ENCODE measurements at places on chromosomes 1 and 21.

- no peak for DNase-seq
These were observed 510.0 kb downstream of the LTN1 start for GRCh38 chr21:28482657-28483056.

GRCh38 chr21:30443226-30443625, 3.2 kb downstream of the KRTAP15-1 start:
- DNase-seq: no peak

DNA sequence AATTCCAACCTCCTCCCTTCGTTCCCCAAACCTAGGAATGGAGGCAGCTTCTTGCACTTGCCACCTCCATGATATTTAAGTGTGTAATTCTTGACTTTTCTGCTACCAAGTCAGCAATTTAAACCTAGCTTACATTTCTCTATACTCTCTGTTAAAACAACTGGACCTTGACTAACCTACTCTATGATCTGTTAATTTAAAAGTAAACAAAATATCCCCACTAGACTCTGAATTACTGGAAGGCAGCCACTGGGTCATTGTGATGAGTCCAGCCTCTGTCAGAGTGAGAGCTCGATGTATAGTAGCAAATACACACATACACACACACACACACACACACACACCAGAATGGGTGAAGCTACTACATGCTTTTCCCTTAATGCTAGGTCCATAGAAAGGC, 40.0 kb upstream of the DHCR24 start:
- peak; percentile 14 for DNase-seq

DNA sequence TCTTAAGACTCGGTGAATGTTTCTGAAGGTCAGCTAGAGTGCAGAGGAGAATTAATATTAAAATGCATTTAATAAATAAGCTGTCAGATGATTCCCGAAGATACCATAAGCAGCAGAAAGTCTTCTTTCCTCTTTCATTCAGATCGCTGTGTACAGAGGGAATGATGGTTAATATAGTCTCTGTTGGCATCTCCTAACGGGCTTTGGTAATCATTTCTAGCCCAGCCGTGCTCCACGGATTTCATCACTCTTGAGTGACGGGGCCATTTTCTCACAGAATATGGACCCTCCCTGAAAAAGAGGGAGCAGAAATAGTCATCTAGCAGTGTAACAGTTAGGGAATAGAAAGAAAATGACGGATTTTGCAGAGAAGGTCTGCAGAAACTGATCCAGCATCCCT, 103.1 kb downstream of the ST6GALNAC3 start:
- no peak for DNase-seq

- DNase-seq: peak; percentile 53
These were observed 1.1 kb downstream of the ADGRL2 start for GRCh38 chr1:81801651-81802456.

DNA sequence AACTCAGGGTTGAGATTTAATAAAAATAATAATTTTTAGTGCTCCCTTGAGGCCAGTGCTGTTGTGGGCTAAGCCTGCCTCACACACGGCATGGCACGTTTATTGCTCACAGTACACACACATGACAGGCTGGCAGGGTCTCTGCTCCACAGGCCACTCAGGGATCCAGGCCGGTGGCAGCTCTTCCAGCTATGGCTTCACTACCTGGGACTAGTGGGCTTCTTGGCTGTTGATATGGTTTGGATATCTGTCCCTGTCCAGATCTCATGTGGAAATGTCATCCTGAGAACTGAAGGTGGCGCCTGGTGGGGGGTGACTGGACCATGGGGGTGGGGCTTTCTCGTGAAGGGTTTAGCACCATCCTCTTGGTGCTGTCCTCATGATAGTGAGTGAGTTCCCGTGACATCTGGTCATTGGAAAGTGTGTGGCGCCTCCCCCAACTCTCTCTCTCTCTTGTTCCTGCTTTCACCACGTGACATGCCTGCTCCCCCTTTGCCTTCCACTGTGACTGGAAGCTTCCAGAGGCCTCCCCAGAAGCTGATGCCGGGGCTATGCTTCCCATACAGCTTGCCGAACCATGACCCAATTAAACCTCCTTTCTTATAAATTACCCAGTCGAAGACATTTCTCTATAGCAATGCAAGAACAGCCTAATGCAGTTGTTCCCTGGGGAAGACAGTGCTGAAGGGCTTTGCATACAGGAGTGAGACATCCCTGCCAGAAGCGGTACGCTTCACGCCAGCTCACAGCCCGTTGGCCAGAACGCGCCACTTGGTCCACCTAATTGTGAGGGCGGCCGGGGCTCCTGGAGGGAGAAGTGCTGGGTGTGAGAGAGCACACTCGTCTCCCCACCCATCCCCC, 226.9 kb upstream of the C1orf174 start:
- no peak for DNase-seq

DNA sequence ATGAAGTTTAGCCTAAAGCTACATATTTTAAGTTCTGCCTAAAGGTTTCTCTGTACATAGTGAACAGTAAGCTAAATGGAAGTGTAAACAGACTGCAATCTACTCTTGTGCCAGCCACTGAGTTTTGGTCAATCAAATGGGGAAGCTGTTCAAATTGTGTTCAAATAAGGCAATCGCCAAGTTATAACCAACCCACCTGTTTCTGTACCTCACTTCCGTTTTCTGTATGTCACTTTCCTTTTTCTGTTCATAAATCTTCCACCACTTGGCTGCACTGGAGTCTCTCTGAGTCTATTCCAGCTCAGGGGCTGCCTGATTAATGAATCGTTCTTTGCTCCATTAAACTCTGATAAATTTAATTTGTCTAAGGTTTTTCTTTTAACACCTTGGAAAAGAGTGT, 10.8 kb upstream of the THEM4 start:
- no peak for DNase-seq

DNA sequence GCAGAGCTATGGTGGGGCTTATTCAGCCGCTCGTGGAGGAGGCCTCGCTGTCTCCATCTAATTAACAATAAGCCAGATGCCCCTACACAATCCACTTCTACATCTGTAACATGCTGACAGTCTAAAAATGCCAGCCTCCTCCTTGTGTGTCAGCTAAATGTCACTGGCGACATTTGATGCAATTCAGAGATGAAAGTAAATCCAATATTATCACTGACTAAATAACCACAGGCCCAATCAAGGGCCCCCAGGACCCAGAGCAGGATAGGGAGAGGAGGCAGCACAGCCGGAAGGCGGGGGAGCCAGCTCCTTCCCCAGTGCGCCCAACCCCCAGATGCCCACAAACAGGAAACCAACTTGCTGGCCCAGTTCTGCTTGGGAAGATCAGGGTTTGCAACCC, 76.6 kb downstream of the DMRTA2 start:
- no peak for DNase-seq

DNA sequence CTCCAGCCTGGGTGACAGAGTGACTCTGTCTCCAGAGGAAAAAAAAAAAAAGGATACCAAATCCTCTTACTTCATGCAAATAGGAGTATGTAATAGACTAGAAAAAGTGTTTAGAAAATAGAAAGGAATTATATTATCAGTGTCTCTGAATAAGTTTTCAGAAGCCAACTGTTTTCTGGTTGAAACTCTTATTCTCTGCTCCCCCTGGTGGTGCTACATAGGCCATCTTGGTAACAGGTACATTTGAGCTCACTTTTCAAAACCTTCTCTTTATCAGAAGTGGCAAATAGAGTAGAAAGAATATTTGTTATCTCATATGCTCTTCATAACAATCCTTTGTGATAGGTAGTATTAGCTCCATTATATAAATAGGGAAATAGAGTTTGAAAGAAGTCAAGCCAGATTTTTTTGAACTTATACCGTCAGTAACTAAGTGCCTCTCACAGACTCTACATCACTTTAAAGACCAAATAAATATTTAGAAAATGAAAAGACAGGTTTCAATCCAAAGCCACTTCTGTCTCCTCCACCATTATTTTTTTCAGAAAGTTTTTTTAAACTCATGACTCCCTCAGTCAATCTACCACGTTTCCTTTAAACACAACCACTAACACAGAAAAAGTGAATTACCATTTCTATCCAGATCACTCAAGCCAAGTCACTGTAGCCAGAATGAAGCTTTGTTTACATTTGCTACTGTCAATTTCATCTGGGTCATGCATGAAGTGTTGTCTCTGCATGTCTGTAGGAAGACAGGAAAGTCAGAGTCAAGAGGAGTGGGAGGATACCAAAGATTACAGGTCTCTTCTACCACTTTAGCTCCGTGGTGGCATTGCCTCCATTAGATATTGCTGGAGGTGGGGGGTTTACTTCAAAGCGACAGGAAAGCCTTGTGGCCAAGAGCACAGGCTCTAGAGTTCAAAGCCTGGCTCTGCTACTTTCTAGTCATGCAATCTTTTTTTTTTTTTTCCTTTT, 45.6 kb downstream of the IL23R start:
- DNase-seq: peak; percentile 6
